ENCODE measurements at places on chromosomes 6 and 20.
A peak's percentile ranks its signal among the peaks of the same experiment; 100 is the strongest.

DNA sequence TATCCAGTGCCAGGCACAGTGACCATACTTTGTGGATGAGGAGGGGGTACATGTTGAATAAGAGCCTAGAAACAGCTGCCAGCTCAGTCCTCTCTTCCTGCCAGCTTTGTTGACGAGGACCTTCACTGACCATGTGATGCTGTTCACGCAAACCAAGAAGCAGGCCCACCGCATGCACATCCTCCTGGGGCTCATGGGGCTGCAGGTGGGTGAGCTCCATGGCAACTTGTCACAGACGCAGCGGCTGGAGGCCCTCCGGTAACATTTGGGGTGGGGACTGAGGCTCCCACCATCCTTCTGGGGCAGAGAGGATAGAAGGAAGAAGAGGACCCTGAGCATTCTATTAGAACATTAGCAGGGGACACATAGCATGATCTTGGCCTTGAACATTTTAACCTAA lies 15.6 kb downstream of the DDX27 start:
- DNase-seq: no peak

DNA sequence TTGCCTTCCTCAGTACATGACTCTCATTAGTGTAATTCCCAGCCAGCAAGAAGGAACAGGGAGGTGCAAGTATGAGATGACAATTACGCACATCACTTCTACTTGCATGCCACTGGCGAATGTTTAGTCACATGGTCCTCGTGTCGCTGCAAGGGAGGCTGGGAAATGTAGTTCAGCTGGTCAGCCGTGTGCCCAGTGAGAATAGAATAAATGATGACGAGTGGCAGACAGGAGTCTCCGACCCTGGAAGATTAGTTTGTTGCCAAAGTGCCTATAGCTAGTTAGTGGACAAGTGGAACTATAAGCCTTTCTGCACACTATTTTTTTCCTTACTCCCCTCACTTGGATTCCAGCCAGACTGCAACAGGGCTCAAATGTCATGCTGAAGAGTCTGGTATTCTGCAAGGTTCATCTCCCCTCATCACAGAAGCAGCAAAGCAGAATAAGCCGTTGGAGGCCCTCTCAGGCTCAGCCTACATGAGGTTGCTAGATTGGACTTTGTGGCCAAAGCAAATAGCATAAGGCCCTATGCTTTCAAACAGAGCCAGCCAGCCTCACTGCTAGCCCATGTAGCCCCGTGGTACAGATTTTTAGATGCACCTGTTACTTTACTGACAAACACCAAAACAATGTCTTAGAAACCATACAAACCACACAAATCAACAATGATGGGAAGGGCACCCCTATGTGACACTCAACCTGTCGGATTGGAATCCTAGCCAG lies 9.7 kb downstream of the LINC00237 start:
- DNase-seq: no peak

DNA sequence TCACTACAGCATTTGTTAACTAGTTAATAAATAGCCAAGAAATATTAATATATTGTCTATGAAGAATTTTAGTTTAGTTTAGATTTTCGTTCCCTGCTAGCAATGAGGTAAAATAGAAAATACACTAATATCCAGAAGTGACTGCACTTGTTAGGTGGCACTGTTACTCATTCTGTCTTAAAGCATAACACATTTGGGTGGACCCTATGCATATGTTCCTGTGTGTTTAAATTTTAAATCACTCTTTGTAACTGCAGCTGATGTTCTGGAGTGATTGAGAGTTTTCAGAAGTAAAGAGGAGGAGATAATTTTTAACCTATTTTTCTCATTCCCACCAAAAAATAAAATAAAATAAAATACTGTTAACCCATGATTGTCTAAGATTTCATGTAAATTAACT lies 73.9 kb upstream of the SOX4 start:
- no peak for DNase-seq

- DNase-seq: no peak
These were observed 102.5 kb upstream of the FAM8A1 start for GRCh38 chr6:17497535-17498095.

GRCh38 chr6:166614171-166614583 lies 12.9 kb downstream of the RPS6KA2 start:
- DNase-seq: peak; percentile 27

- no peak for DNase-seq
These were observed 16.4 kb downstream of the TRMT6 start for GRCh38 chr20:5933802-5934436.

- DNase-seq: no peak
These were observed 93.7 kb downstream of the SULF2 start for GRCh38 chr20:47691625-47692024.

GRCh38 chr6:1062786-1063545 lies 248.9 kb upstream of the FOXQ1 start:
- no peak for DNase-seq

DNA sequence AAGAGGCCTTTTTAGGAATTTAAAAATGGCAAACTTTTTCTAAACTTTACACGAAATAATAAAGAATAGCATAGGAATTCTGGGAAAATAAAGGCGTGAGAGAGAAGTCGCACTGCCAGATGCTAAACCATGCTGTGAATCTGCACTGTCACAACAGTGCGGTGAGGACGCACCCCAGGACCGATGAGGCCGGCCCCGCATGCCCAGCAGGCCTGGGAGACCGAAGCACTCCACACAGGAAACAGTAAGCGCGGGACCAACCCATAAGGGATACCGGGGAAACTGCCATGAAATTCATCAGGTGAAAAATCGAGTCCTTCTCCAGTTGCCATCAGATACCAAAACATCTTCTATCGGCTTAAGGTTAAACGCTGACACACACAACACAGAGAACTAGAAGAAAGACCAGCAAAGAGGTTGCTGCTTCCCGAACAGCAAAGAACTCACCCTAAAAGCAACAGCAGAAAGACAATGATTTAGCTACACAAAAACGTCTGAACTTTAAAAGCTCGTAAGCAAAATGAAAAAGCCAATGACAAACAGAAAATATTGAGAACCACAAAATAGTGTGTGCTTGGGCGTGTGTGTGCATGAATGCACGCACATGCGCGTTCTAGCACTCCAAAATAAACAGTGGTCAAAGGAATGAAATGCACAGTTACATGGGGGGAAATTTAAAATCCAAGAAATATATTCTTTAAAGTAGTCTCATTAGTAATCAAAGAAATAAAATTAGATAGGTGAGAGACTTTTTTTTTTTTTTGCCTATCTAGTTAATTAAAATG lies 15.4 kb downstream of the RAMACL start:
- DNase-seq: no peak

- DNase-seq: no peak
These were observed 838.0 kb downstream of the DHX35 start for GRCh38 chr20:39800111-39800510.

GRCh38 chr6:28646650-28647049 lies 121.0 kb downstream of the GPX5 start:
- DNase-seq: no peak

- no peak for DNase-seq
These were observed 195.7 kb downstream of the EDN1 start for GRCh38 chr6:12485837-12486236.

DNA sequence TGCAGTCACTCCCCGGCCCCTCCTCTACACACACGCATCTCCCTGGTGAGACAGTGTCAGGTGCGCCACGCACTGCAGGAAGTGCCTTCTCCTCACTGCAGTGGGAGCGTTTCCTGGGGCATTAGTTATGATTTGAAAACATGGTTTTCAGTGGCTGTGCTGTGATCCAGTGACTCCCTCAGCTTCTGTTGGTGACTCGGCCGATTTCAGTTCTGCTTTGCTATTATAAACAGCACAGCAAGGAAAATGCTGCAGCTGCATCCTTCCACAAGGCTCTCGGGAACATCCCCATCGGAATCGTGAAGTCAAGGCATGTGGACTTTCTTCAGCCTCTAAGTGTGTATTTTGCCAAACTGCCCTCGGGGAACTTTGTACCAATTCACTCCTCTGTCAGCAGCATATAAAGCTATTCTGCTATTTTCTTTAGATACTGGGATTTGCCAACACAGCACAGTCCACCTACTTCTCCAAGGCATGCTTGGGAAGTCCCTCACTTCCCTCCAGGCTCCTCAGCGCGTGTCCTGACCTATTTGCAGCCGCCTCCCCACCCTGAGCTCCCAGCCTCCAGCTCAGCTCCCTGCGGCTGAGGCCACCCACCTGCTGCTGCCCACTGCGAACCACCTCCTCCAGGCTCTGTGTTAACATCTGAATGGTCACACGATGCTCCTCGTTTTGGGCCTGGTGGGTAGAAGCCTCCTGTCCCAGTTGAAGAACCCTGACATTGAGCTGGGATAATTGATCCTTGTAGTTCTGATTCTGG lies 54.5 kb downstream of the GINS1 start:
- DNase-seq: no peak

DNA sequence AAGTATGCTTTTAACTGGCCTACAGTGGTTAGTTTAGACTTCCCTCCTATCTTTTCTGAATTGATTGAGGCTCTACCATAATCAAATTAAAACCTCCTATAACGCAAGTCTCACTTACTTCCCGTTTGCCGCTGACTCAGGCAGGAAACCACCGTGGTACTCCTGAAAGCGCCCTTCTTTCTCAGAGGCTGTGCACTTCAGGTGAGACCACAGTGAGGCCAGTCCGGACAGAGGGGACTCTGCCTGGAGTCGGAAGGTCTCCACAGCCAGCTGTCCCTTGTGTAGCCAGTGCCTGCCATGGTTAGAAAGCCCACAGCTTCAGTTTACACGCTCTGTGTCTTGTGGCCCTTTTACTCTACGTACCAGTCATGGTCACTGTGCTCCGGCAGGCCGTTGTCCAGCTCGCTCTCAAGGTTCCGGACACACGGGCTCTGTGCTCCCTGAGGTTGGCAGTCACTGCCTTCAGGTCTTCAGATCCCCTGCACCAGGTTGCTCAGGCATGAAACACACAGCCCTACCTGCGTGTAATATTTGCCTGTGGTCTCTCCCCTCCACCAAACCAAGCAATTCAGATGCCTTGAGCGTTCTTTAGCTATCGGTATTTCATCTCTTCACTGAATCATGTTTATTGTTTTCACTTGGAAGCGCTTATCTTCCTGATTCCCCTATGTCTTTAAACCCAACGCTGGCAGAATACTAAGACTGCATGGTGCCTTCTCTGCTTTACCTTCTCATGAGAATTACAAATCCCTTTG lies 178.8 kb downstream of the SMOC2 start:
- DNase-seq: no peak

- peak; percentile 69 for DNase-seq
These were observed 143.3 kb downstream of the UST start for GRCh38 chr6:148890096-148890495.

GRCh38 chr20:16898433-16898832 lies 150.3 kb downstream of the OTOR start:
- DNase-seq: no peak

DNA sequence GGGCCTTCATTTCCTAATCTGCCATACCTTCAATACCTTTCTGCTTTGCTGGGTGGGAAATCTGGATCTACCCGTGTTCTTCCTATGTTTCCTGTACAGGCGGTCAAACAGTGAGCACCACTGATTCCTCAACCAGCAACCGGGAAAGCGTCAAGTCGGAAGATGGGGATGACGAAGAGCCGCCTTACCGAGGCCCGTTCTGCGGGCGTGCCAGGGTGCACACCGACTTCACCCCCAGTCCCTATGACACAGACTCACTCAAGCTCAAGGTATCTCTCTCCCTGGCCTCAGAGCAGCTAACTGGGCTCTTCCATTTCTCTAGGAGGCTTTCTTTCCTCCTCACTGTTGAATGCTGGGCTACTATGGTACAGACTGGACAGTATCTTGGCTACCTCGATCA lies 190.1 kb downstream of the SASH1 start:
- no peak for DNase-seq

DNA sequence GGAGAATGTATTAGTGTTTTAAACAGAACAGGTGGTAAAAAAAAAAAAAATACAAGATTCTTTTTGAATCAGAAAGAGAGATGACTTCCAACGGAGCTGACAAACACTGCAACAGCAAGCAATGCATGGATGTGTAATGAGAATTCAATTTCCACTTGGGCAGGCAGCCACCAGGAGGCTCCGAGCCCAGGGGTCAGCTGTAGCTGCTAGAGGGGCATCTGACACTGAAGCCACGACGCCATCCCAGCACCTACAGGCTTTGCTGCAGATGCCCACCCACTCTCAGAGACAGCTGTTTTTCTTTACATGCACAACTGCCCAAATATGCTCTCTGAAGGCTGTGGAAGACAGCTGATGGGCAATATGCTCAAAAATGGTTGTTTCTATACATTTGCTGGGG lies 75.4 kb downstream of the ELOVL5 start:
- no peak for DNase-seq

DNA sequence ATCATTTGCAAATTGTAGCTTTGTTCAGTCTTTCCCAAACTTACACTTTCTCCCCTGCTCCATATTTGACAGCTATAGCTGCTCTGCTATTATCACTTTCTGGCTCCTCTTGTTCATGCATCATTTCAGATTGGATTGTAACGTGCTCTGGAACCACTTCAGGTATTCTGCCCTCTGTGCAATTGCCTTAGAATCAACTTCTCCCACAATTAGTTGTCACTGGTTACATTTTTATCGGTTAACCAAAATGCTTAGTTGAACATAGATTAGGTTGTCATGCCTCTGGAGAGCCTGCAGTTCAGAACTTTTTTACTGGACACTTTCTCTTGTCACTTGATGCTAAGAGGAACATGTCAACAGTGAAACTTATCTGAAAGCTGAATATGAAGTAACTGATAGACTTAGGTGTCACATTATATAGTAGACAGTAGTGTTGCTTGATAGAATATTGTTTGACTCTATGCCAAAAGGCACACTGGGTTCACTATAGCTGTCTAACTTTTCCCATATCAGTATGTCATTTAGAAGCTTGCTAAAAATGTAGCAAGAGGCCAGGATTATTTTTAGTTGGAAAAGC lies 127.7 kb upstream of the PTPRK start:
- DNase-seq: no peak

GRCh38 chr20:46557231-46557956 lies 6.9 kb upstream of the OCSTAMP start:
- DNase-seq: no peak

DNA sequence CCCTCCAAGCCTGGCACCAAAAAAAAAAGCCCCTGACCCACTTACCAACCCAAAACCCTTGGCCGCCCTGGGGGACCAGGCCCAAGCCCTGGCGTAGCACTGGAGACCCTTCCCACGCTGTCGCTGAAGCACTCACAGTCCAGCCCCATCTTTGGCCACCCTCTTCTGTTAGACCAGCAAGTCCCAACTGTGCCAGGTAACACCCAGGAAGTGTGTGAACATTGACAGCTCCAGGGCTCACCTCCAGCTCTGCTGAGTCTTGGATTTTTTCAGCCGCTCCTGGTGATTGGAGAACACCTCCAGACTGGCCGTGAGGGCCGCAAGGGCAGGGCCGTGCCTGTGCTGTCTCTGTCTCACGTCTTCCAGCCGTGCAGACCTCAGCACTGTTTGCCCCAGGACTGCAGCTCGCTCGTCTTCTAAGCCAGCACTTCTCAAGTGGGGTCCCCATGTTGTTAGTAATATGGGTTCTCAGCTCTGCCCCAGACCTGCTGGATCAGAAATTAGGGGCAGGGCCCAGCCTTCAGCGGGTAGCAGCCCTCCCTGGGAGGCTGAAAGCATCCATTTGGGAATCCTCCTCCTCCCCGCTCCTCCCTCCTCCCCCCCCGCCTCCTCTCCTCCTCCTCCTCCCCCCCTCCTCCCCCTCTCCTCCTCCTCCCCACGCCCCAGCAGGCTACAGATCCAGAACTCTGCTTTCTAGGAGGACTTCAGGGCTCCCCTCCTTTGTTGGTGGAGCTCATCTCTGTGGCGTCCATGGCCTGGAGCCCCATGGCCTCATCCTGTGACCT lies 18.1 kb downstream of the NPEPL1 start:
- peak; percentile 29 for DNase-seq
